NCI-H1417 (cell line): ENCODE measurements at places on chromosomes 16 and 17.
A peak's percentile ranks its signal among the peaks of the same experiment; 100 is the strongest.

DNA sequence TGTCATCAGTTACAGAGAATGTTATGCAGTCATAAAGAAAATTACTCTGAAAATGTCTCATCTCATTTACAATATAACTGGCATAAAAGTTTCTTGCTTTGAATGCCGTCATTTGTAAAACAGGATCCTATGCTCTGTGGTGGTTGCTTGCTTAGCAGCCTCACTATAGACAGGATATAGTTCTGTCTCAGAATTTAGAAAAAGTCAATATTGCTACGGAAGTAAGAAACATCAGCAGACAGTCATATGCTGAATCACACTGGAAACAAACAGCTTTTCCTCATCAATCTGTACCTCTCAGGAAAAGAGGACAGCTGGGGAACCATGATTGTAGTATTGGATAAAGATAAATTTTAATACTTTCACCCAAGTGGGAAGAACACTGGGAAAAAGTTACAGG lies 105.5 kb downstream of the MYO1D start:
- DNase-seq = no peak

DNA sequence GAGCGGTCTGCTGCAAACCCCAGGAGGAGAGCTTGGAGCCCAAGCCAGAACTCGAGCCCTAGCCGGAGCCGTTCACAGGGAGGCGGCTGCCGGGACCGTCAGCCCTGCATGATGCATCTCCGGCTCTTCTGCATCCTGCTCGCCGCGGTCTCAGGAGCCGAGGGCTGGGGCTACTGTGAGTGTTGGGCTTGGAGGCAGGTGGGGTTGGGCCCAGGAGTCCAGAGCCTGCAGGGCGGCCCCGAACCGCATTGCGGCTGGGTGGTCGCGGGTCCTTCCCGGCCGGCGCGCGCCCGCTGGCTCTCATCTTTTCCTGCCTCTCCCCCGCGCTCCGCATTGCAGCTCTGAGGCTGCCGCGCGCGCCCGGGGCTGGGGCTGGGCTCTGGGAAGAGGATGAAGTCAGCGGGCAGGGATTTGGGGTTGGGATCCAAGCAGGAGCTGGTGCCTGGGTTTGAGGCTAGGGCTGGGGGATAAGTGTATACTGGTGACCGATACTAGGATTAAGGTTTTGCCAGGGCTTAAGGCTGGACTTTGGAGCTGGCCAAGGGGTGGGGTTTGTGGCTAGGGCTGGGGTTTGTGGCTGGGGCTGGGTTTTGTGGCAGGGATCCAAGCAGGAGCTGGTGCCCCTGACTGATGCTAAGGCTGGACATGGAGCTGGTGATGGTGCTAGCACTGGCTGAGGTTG lies 532 bp downstream of the CNTNAP1 start:
- DNase-seq = peak; percentile 49

- DNase-seq = peak; percentile 66
Observed at GRCh38 chr17:77841742-77842527, 116.6 kb upstream of the TNRC6C start.

- DNase-seq = no peak
Observed at GRCh38 chr17:40552806-40553693, 12.2 kb downstream of the CCR7 start.

GRCh38 chr16:80824623-80825364 lies 20.4 kb upstream of the CDYL2 start:
- peak; percentile 40 for DNase-seq

- no peak for DNase-seq
Observed at GRCh38 chr17:57624386-57624785, 120.7 kb downstream of the CCDC182 start.

DNA sequence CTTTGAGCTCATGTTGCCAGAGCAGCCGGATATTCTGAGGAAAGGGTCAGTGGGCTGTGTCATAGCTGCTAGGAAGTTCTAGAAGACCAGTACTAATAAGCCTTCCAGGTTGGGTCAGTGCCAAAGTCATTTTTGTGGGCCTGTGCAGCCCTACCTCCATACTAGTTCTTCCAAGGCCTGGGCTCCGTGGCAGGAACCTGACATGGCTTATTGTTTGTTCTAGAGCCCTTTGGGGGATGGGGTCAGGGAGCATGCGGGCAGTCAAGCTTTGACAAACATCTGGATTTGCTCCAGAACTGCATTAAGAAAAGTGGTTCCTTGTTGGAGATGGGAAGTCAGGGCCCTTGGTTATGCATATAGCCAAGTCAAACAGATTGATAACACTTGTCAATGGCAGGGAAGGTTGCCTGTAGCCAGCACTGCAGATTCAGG lies 7.6 kb downstream of the ALKBH5 start:
- no peak for DNase-seq

GRCh38 chr17:76492989-76493501 lies 8.2 kb downstream of the RHBDF2 start:
- DNase-seq = no peak

DNA sequence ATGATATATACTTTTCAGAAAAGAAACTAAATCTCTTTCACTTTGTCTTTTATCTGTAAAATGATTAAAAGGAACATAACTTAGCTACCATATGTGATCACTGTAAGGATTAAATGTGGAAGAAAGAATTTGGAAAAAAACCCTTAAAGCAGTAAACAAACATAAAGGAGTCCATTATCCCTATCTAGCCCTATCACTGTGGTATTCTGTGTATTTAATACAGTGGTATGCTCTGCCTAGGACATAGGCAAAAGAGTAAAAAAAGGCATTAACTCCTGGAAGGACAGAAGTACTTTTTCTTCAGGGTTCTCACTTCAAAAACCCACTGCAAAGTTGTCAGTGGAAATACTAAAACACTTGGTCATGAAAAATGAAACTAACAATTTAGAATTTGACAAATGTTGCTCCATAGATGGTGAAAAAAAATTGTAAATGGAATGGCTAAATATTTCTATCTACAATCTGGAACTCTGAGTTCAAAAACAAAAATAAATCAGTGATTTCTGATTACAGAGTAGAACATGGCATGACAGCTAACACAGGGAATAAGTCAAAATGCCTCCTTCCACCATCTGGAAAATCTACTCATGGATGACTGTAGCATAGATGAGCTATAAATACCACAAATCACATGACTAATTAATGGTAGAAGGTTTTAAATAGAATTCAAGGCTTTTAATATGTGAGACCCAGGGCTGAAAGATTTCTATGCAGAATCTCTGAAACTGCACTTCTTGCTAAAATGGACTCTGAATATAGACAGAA lies 140.1 kb downstream of the ITFG1 start:
- no peak for DNase-seq

DNA sequence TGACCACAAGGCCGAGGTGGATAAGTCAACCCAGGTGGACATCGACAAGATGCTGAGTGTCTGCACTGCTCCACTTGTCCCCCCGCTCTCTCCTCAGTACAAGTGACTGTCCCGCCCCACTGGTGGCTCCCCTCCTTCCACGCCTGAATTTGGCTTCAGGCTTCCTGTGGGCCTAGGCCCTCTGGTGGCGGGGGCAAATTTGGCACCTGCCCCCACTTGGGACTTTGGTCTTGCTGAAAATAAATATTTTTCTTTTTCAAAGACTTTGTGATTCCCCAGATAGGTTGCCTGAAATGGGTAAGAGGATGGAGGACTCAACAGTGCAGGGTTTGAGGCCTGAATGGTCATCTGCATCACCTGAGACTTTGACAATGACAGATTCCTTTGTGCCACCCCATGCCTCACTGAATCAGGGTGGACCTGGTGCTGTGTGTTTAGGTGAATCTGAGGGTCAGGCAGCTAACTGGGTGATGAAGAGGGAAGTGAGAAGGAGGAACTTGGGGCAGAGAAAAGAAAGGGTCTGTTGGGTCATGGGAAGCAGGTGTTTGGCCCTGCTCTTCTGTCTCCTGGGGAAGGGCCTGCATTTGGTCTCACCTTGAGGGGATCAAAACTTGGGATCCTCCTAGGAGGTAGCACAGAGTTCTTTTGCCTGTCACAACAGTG lies 2.0 kb downstream of the C16orf86 start:
- no peak for DNase-seq

DNA sequence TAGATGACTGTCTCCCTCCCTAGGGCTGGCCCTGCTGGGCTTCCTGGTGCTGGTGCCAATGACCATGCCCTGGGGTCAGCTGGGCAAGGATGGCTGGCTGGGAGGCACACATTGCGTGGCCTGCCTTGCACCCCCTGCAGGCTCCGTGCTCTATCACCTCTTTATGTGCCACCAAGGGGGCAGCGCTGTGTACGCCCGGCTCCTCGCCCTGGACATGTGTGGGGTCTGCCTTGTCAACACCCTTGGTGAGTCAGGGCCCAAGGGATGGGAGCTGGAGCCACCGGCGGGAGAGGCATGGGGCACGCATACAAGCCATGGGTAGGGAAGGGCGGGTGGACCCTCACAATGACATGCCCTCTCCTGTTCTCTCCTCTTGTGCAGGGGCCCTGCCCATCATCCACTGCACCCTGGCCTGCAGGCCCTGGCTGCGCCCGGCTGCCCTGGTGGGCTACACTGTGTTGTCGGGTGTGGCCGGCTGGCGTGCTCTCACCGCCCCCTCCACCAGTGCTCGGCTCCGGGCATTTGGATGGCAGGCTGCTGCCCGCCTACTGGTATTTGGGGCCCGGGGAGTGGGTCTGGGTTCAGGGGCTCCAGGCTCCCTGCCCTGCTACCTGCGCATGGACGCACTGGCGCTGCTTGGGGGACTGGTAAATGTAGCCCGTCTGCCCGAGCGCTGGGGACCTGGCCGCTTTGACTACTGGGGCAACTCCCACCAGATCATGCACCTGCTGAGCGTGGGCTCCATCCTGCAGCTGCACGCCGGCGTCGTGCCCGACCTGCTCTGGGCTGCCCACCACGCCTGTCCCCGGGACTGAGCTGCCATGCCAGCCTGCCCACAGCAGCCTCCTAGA lies 2.2 kb downstream of the PAQR4 start:
- no peak for DNase-seq

DNA sequence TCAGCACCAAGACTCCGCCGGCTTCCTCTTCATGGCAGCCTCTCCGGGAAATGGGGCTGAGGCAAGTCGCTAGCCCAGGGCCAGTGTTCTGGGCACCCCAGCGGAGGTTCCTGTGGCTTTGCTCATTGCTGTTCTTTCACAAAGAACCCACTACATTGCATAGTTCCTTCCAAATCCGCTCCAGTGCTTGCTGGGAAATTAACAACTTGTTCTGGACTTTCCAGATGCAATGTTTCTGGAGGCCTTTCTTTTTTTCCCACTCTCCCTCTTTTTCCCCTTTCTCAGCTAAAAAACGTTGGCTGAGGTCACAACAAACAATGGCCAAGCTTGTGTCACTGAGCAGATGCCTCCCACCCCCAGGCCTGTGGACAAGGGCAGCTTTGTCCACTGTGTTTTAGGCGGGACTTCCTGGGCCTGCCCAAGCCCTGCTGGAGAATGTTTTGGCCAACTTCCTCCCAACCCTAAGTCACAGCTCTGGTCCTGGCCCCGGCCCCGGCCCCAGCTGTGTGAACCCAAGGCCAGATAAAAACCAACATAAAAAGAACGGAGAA lies 131.5 kb upstream of the RCVRN start:
- DNase-seq = no peak

DNA sequence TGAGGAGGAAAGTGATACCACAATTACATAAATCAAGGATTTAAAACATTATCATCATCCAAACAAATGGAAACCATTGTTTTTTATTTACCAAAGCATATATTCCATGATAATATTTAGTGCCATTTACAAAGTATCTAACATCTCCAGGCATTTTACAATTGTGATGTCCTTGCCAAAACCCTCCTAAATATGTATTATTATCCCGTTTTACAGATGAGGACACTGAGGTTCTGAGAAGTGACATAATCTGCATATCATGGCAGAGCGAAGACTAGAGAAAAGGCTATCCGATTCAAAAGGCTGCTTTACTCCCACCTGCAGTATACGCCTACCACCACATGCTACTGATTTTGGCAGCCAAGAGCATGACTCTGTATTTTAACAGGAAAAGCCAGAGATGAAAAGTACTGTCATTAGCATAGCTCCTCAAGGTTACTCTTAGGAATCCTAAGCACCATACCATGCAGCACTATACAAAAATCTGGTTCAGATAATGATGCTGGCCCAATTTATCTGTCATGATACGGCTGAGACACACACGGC lies 301.4 kb downstream of the CA10 start:
- DNase-seq = no peak

- DNase-seq = no peak
Observed at GRCh38 chr17:55171634-55172328, 93.0 kb upstream of the HLF start.
